Skeletal muscle cell (primary cell): ENCODE measurements at places on chromosomes 7 and 10.

- no peak for DNase-seq
Observed at GRCh38 chr10:26454891-26455290, 16.8 kb downstream of the APBB1IP start.

DNA sequence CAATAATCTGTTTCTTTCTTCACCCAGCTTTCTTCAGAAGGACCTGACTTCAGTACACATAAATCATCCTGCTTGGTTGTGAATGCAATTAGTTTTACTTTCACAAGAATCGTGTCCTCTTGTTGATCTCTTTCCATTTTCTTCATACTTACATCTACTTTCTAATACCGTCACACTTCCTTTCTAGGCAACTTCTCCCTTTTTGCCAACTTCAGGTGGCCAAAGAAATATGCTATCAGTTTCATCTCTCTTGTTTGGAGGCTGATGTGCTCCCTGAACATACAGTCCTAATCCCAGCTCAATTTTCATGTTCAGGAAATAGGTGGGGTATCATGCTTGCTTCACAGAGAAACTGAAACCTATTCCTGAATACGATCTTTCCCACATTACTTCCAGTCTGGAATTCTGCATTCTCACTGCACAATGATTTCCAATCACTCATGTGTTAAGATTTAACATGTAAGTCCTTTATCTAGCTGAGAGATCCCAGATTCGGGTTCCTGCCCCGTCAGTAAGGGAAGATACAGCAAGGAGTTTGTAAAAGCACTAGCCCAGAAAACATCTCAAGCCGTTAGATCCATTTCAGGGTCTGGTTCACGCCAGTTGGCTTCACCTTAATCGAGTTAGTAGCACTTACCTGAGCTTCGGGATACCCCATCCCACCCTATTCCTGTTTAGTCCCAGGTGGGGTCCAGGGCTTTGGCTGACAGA is 994 bp downstream of the SLC25A28 start:
- no peak for DNase-seq

- DNase-seq, result no peak
Observed at GRCh38 chr10:62528441-62528840, 154.3 kb downstream of the ZNF365 start.

GRCh38 chr10:51139176-51139575 is 64.9 kb downstream of the PRKG1 start:
- no peak for DNase-seq

- DNase-seq, result peak; percentile 79
Observed at GRCh38 chr7:77453531-77453930, 37.4 kb upstream of the GSAP start.

DNA sequence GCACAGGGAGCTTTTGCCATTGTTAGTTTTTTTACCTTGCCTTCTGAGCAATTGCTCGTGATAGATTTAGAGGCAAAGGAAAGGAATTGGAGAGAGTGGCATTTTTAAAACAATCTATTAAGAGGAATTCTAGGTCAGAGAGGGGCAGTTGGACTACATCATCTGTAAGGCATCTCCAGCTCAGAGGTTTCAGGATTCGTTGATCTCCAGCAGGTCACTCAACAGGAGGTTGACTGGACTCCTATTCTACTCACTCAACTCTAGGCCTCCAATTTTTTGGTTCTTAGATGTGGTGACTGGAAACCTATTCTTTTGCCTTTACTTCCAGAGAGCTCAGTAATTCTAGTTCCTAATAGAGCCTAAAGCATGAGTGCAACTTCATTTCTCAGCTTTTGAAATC is 42.8 kb downstream of the TBXAS1 start:
- DNase-seq, result no peak

DNA sequence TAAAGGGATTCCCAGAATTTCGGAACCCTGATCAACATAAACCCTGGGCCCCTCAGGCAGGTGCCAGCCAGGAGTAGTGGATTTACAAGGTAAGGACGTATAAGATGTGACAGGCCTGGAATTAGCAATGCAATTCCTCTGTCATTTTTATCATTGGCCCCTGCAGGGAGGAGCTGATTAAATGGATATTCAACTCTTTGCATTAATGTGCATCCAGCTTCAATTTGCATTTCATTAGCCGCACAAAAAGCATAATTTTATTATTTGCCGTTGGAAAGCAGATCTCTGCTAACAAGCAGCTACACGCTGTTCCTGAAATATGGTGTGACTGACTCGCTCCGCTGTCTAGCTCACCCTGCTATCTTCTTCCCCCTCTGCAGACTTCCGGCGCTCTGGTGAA is 195.8 kb downstream of the RPS24 start:
- DNase-seq, result no peak
